Stimulated activated CD4-positive, alpha-beta T cell treated with anti-CD3 and anti-CD28 coated beads, Interleukin-15, amount 100 ng/mL, for 24 hours (primary cell): ENCODE measurements at places on chromosomes 13 and 19.
A peak's percentile ranks its signal among the peaks of the same experiment; 100 is the strongest.

DNA sequence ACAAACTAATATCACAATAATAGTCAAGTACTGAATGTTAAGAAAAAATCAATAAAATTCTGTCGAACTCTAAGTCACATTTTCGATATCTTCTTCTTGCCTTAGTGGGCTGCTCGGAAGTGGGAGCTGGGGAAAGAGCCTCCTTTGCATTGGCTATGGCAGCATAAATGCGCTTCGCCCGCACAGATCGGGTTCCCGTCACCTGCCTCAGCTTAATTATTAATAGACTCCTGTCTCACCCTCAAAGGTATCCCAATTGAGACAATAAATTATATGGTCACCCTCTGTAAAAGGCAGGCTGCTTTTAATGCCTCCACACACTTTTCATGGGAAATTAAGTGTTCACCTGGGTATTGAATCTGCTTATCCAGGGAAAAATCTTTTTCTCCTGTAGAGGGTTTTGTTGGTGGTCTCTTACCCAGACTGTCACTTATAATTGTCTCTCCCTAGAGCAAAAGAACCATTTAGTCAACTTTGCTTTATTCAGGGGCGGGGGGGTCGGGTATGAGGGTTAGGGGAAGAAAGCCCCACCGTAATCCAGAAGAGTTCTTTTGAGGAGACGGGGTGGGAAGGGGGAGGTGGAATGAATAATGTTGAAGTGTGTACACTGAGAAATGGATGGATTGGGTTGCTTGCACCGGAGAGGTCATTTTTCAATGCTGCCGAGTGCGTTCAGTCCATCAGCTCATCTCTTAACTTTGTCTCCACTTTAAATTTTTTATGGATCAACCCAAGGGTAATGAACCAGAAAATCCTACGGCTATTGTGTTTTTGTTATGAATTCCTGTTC, 682.6 kb upstream of the SGCG start:
- DNase-seq, result no peak

GRCh38 chr19:43488179-43488578, 16.4 kb downstream of the PHLDB3 start:
- DNase-seq, result no peak

- no peak for DNase-seq
These were observed 6.6 kb downstream of the CLDN10 start for GRCh38 chr13:95559100-95559499.

GRCh38 chr13:26923824-26924605, 163.4 kb upstream of the GPR12 start:
- no peak for DNase-seq

GRCh38 chr13:75902166-75903104, 266.3 kb downstream of the LMO7 start:
- no peak for DNase-seq

DNA sequence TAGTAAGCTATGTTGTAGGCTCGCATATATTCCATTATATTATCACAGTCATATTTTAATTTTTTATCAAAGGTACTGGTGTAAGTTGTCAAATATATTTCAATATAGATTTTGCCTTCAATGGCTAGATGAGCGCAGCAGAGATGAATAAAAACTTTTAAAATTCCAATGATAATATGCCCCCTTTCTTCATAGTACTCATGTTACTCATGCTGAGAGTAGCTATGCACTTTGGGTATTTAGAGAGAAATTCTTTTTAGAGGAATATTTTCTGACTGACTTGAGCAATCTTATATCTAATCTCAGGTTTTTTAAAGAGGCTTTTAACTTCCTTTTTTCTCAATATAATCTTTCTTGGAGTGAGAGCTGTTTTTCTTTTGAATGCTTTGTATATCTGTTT, 11.4 kb downstream of the ZNF254 start:
- DNase-seq, result no peak

DNA sequence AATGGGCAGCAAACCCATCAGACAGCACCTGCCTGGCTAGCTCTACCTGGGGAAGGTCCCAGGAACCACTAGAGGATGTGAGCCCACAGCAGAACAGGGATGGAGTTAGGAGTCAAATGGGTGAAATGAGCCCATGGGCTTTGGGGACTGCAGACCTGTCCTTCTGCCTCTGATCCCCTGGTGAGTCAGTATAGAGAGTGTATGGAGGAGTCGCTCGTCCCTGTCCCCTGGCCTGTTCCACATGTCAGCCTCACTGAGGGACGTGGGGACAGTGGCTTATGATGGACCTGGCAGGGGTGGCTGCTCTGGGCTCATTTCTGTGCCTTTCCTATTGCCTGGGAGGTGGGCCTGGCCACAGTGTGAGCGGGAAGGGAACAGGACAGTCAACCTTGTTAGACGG, 4.0 kb downstream of the CEACAM1 start:
- no peak for DNase-seq

- no peak for DNase-seq
These were observed 114.6 kb upstream of the VSTM2B start for GRCh38 chr19:29411113-29411581.

DNA sequence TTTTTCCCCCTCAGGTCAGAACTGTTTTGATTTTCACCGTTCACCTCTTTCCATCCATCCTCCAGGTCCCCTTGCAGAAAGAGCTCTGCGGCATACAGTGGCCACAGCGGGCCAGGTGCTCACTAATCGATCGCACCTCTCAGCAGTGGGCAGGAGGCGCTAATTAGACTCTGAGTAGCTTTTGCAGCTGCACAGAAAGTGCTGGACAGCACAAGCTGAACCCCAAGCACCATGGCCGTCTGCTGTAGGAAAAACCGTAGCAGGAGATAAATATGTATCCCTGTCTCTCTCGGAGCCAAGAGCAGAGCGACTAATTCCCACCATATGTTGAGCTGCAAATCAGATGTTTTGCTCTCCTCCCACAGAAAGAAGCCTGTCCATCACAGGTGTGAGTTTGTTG, 54.4 kb downstream of the PEX11G start:
- no peak for DNase-seq

- no peak for DNase-seq
These were observed 9.0 kb downstream of the NANOS3 start for GRCh38 chr19:13885826-13886365.

DNA sequence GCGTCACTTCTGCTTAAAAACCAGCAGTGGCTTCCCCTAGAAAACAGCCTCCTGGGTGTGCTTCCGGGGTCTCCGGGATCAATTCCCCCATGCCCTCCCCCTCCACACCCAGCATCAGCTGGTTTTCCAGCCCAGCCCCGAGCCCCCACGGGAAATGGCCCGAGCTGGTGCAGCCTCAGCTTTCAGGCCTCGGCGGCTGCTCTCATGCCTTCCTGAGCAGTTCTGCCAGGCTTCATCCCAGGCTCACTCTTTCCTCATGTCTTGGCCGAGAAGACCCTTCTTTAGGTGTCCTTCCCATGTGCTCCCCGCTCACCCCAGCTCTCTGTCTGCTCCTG, 103.1 kb upstream of the RNF113B start:
- no peak for DNase-seq

GRCh38 chr19:50147462-50148423, 15.3 kb downstream of the IZUMO2 start:
- peak; percentile 81 for DNase-seq

GRCh38 chr13:30759748-30760147, 24.4 kb downstream of the ALOX5AP start:
- DNase-seq, result no peak

DNA sequence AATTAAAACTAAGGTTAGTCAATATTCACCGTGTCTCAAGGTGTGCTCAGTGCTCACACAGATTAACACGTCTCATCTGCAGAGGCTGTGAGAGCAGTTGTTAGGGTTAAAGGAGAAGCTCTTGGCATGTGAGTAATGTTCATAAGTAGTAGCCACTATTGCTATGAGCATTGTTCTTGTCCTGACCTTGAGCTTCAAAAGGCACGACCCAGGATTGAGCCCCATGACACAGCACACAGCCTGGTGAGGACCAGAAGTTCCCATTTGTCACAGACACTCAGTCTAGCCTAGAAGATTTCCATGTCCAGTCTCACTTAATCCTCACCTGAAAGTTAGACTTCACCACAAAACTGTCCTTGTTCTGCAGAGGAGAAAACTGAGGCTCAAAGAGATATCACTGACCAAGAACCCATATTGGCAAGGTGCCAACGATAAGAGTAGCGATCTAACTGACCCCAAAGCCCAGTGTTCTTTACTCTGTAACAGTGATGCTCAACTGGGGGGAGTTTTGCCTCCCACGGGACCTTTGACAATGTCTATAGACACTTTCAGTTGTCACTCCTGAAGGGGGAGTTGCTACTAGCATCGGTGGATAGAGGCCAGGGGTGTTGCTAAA, 26.0 kb downstream of the FPR3 start:
- DNase-seq, result no peak

- no peak for DNase-seq
These were observed 206.1 kb downstream of the SUCLA2 start for GRCh38 chr13:47794963-47795362.

DNA sequence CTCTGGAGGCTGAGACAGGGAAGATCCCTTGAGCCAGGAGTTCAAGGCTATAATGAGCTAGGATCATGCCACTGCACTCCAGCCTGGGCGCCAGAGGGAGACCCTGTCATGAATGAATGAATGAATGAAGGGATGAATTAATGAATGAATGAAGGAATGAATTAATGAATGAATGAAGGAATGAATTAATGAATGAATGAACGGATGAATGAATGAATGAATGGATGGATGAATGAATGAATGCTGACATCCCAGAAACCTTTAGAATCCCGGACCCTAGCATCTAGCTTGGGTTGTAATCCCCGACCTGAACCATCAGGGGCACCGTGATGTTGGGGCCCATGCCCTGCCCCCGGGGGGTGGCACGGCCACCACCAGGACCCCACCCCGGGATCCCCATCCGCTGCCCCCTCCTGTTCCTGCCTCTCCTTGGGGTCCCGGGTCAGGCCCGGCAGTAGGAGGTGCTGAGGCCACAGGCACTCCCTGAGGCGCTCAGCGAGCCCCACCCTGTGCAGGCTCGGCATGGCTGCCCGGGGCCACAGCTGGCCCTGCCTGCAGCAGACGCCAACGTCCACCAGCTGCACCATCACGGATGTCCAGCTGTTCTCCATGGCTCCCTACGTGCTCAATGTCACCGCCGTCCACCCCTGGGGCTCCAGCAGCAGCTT, 3.4 kb downstream of the EBI3 start:
- DNase-seq, result no peak

DNA sequence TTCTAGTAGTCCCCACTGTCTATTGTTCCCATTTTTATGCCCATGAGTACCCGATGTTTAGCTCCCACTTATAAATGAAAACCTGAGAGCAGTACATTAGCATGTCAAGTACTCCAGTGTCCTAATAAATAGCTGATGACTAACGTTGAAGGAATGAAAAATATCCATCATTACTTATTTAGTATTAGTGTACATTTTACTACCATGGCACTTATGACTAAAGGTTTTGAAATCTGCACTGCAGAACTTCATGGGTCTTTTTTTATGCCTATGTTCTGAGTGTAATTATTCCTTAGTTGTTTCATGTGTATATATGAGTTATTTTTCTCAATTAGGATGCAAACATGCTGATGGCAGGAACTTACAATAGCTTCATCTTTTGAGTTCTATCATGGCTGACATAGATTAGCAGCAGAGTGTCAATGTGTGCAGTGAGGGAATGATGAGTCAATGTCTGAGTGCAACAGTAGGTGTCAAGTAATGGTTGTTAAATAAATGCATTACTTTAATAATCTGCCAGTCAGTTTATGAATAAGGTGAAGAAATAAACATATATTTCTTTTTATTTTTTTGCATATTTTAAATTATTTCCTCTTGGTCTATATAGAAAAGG, 188.4 kb downstream of the ITGBL1 start:
- DNase-seq, result no peak

GRCh38 chr13:77184455-77184854, 142.4 kb downstream of the MYCBP2 start:
- DNase-seq, result peak; percentile 49

DNA sequence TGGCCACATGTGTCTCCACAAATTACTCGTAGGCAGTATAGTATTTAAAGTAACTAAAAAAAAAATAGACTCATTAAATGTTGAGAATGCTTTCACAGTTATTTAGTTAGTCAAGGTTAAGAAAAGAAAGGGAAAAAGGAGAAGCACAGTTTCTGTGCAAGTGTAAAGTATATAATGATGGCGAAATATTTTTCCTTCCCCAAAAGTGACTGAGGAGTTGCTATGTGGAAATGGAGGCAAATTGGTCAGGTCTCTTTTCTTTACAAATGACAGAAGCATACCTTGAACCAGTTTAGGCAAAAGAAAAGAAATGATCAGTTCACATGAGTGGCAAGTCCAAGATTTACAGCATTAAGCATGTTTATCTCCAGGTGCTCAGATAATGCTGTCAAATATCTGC, 18.0 kb downstream of the CSNK1A1L start:
- DNase-seq, result no peak

GRCh38 chr19:55146078-55146704, 2.8 kb downstream of the TNNT1 start:
- peak; percentile 23 for DNase-seq

GRCh38 chr19:45467115-45467455, 711 bp upstream of the FOSB start:
- DNase-seq, result no peak

DNA sequence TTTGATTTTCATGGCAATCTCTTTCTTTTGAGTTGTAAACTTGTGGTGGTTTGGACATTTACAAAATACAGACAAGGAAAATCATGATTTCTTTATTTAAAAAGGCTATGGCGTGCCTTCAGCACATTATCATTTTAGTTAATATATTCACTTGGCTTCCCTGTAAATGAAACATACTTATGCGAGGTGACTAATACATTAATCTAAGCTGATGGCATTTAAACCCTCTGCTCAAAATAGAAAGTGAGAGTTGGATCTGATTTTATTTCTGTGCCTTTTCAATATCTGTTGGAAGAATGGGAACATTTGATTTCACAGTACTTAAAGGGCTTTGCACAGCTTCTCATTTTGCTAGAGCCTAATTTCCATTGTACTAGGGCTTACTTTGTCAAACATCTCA, 289.8 kb downstream of the MTUS2 start:
- no peak for DNase-seq

- DNase-seq, result peak; percentile 4
These were observed 56.9 kb downstream of the ZNF726 start for GRCh38 chr19:23971598-23971997.

DNA sequence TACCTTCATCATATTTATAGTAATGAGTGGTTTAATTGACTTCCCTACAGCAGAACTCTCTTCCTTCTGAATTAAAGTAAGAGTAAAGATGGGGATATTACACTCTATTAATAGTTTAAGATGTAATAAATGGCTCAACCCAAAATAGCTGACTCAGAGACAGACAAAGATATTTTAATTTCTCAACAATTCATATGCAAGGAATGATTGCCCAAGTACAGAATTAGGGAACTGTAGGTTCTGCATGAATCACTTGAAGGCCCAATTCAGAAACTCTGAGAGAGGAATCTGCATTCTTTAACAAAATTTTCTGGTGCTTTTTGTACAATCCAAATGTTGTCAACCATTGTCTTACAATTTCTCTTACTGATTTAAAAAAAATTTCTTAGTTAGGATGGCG, 42.9 kb upstream of the PCDH9 start:
- no peak for DNase-seq

GRCh38 chr13:101098873-101099272, 317.4 kb downstream of the NALCN start:
- DNase-seq, result no peak
